Dorsolateral prefrontal cortex (tissue), 122 donors: ENCODE measurements at places on chromosomes 5 and 9. TPM values are rescaled to one million over a fixed set of nuclear protein-coding genes. Genes with fewer than 3 reads are reported as not detected.

The FABP6 gene
- 2.4 TPM for total RNA-seq

The PTGS1 gene
- total RNA-seq = 2.4 TPM

The INSL4 gene
- not detected for total RNA-seq

- DNase-seq = no peak
Observed at GRCh38 chr5:1011226-1011631, 2.6 kb downstream of the NKD2 start.

DNA sequence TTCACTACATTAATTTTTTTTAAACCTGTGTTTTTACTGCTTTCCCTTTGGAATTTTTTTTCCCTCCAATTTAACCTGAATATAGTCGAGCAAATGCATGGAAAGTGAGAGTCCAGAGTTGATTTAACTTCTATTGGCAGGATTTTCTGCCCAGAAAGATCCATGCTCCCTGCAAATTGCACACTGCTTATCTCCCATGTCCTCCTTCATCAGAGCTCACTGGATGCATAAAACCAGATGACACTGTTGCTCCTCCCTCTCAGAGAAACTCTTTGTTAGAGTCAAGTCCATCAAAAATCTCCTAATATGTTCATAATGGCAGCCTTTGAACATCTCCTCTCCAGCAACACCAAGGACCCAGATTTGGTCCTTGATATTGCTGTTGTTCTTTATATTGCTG is 297.0 kb upstream of the SLC24A2 start:
- no peak for DNase-seq

- DNase-seq = no peak
Observed at GRCh38 chr9:78003730-78004129, 27.9 kb downstream of the GNAQ start.

DNA sequence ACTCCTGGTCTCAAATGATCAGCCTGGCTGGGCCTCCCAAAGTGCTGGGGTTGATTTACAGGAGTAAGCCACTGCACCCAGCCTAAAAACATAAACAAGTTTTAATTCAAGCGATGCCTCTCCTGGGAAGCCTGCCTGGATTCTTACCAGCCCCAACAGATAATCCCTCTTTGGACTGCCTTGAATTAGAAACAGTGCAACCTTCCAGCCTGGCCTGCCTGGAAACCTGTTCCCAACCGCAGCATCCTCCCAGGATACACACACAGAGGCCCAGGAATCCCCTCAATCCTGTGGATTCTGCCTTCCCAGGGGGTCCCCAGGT is 19.2 kb downstream of the PTGES start:
- no peak for DNase-seq
